Activated CD4-positive, alpha-beta T cell treated with anti-CD3 and anti-CD28 coated beads for 48 hours (primary cell): ENCODE measurements at places on chromosomes 3 and 15.

DNA sequence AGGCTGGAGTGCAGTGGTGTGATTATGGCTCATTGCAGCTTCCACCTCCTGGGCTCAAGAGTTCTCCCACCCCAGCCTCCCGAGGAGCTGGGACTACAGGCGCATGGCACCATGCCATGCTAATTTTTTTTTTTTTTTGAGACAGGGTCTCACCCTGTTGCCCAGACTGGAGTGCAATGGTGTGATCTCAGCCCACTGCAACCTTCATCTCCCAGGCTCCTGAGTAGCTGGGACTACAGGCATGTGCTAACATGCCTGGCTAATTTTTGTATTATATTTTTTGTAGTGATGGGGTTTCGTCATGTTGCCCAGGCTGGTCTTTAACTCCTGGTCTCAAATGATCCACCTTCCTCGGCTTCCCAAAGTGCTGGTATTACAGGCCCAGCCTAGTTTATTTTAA is 4.0 kb downstream of the TEX9 start:
- DNase-seq, result no peak

DNA sequence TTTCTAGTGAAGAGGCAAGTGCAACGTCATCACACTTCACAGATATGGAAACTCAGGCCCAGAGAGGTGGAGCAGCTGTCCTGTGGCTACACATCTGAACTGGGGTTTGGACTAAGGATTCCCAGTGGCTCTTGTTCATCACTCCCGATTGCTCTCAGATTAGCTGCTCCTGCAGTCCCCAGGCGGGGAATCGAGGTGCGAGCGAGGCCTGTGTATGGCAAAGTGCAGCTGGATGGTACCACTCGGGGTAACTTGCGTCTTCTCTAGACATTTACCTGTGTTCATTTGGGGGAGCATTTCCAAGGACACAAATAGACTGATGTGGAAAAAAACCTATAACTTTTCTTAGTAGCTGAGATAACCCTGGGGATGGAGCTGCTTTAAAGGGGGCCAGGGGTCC is 45.9 kb upstream of the TRPM1 start:
- DNase-seq, result no peak

DNA sequence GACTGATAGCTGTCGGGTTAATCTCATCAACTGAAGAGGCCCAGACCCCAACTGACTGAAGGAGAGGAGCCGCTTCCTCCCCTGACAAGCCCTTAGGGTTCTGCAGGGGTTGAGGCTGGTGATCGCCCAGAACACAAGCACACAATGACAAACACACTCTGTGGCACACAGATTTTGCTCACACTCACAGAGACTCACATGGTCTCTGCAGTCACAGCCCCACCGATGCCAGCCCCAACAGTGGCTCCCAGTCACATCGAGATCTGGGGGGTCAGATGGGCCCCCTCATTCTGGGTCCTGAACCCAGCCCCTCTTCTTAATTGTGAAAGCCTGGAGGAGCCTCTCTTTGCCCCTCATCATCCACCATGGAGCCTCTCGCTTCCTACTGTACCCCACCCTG is 16.7 kb downstream of the PTH1R start:
- DNase-seq, result no peak

- DNase-seq, result no peak
Measured at GRCh38 chr3:146306656-146307455, 56.0 kb upstream of the PLSCR4 start.

GRCh38 chr3:146780251-146780650 is 175.1 kb upstream of the PLSCR5 start:
- DNase-seq, result no peak

DNA sequence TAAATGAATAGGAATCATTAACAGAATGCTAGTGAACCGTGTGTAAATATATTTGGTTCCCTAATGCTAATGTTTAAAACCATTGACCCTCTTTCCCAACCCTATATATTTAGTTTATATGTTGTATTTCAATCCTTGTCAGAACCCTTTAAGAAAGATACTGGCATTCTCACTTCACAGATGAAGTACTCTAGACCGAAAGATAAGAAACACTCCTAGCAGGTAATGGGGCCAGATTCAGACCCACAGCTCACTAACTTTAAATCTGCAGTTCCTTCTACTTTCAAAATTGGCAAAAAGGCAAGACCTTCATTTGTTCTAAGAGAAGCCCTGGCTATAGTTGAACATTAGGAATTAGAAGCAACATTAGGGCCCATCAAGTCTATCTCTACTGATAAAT is 42.3 kb upstream of the TM4SF4 start:
- no peak for DNase-seq

- no peak for DNase-seq
Measured at GRCh38 chr15:35281515-35281914, 196.4 kb upstream of the NANOGP8 start.

DNA sequence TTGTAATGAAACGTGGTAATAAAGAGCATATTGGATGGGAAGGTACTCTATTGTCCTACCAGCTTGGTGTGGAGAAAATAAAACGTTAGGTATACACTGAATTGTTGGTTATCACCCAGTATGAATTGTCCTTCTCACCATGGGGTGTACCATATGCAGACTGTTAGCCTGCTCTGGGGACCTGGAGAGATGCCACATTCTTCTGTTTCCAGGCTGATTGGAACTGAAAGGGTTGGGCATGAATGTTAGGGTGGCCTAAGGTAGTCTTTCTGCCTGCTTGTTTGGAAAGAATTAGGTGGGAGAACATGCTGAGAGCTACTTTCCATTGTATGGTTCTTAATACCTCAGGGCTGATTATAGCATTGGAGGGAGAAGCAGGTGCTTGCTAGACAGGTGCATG is 340.6 kb downstream of the PTPRG start:
- no peak for DNase-seq

GRCh38 chr3:193134856-193135255 is 106.2 kb upstream of the PLAAT1 start:
- no peak for DNase-seq

DNA sequence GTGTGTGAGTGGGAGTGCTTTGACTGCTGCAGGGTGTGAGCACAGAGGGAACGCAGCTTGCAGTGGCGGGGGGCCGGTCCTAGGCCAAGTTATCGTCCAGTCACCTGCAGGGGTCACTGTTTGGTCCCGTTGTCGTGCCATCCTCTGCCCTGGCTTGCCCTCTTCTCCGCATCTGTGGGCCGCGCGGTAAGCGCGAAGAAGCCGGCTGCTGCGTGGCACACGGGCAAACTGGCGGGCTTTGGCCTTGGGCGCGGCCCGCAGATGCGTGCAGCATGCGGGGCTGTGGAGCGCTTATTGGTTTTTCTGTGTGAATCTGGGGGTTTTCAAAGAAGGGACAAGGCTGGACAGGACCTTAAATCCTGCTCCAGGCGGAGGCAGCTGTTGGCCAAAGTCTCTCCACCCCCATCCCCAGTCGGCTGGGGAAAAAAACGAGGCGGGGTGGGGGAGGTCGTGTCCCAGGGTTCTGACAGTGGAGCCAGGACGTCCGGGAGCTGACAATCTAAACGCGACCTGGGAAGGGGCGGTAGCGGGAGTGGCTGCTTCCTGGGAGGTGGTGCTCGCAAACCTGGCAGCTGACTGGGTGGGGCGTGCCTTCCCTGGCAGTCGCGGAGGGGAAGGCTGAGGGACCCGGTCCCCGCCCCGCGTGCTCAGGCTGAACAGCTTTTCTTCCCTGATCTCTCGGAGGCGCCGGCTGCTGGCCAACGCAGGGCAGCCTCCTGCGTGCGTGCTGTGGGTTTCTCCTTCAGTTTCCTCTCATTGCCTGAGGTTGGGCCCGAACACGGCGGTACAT is 39.7 kb upstream of the VEPH1 start:
- peak; percentile 5 for DNase-seq

GRCh38 chr3:153291059-153291685 is 129.1 kb downstream of the RAP2B start:
- DNase-seq, result no peak

DNA sequence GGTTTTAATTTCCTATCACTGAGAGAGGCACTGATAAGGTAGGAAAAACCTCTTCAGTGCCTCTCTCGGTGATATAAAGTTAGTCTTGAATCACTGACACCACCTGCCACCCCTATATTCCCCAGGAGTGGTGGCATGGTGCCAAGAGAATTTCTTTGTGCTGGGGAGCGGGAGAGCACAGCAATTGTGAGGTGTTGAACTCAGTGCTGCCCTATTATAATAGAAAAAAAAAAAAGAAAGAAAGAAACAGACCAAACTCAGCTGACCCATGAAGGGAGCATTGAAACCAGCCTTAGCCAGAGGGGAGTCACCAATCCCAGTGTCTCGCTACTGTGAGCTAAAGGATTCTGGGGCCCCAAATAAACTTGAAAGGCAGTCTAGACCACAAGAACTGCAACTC is 201.4 kb upstream of the STT3B start:
- DNase-seq, result no peak

DNA sequence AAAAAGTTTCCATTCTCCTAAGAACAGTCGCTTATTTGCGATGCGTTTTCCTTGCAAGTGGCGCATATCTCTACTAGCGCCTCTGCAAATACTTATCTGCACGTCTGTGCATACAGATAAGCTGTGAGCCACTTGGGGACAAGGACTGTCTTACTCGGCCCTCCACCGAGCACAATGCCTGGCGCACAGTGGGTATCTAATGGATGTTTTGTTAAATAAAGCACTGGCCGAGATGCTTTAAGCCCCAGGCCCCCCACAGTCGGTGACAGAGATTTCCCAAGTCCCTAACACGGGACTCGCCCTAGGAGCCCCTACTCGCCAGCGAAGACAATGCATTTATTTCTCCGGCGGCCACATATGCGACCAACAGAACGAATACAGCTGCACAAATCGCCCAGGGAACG is 503 bp downstream of the HLTF start:
- DNase-seq, result no peak

DNA sequence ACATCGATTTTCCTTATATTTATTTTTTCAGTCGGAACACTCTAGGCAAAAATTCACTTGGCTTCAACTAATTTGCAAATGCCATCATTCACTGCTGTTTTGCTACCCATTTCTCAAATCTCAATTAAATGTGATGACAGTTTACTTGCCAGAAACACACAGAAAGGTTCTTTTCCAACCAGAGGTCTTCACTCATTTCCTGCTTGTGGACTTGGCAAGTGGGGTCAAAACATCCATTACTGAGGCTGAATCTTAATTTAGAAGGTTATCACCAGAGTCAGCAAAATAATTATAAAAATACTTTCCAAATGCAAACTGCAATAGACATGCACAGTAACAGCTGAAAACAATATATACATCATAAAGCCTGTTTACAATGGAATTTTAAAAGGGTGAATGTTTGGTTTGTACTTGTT is 625.4 kb upstream of the TBL1XR1 start:
- no peak for DNase-seq

DNA sequence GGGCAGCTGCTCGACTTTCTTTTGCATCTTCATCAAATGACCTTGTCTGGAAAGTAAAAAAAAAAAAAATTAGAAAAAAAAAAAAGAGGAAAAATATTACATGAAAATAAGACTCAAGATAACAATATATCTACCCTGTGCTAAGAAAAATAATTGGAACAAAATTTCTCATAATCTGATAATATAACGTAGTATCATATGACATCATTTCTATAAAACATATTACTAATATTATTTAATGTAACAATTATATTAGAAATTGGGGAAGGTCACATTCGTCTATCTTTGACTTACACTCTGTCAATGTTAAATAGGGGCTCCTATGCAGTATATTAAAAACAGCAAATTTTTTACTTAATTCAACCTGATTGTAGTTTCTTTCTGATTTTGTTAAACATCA is 44.1 kb downstream of the INO80 start:
- DNase-seq, result no peak

DNA sequence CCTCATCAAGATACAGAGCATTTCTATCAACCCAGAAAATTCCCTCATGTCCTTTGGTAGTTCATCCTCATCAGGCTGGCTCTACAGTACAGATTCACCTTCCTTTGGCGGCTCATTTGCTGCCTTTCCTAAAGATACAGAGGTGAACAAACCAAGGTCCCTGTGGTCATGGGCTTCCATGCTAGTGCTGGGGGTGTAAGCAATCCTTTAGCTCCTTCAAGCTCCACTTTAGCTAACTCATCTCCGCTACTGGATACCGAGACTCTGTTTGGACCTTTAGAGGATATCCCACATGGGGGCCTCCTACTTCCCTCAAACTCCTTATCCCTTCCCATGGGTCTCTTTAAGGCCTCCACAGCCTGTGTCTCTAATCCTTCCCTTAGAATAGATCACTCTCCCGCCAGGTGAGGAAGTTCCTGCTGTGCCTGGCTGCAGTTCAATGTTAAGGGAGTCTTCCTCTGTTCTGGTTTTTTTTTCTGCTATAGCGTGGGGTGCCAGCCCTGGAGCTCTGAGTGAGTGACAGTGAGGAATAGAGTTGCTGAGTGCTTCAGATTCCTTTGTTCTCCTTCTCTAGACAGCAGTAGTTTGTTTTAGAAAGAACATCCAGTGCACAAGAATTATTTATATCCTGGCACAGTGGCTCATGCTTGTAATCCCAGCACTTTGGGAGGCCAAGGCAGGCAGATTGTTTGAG is 30.7 kb downstream of the CLEC3B start:
- no peak for DNase-seq

GRCh38 chr15:53400986-53401385 is 358.5 kb downstream of the WDR72 start:
- no peak for DNase-seq

- no peak for DNase-seq
Measured at GRCh38 chr3:132290833-132291232, 26.4 kb upstream of the ACP3 start.

DNA sequence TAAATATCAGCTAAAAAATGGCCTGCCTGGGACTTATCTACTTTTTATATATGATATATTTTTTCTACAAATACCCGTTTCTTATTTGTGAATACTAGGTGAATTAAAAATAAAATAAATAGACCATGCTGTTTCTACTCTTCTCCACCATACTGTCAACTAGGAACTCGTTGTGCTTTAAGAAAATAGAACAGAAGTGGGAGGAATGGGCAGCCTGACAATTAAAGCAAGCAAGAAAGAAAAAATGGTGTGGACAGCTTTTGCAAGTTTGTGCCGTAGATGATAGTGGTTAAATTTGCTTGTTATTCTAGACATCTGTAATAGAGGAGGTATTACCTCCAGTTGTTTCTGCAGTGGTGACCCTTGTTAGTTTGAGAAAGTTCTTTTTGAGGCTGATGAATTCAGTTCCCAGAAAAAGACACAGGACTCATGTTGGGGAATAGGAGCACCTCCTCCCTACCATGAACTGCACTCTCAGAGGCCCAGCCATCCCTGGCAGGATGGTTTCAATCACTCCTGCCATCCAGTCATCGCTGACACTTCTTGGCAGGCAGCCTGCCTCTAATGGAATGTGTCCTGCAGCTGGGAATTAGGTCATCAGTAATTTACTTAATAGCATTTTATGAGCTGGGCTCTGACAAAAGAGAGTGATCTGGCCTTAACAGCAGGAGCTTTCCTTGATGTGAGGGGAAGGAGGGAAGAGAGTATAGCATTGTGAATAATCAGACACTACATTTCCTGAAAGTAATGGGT is 105.0 kb upstream of the GAP43 start:
- DNase-seq, result no peak

DNA sequence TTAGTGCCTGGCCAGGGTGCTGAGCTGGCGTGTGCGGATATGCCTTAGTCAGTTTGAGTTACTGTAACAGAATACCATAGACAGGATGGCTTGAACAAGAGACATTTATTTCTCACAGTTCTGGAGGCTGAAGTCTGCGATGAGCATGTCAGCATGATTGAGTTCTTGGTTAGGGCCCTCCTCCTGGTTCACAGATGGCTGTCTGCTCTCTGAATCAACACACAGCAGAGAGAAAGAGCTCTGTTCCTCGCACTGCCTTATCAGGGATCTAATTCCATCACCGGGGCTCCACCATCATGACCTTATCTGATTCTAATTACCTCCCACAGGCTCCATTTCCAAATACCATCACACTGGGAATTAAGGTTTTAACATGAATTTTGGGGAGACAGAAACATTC is 386.6 kb upstream of the DPH6 start:
- no peak for DNase-seq
